CD4-positive, alpha-beta T cell treated with Interleukin-21 for 1 hour (primary cell): ENCODE measurements at places on chromosomes 4 and X.

- no peak for DNase-seq
Observed at GRCh38 chr4:113012786-113013185, 36.7 kb upstream of the ANK2 start.

GRCh38 chr4:52711272-52711671, 40.0 kb downstream of the ERVMER34-1 start:
- DNase-seq = no peak

GRCh38 chr4:169665046-169665737, 44.8 kb downstream of the CLCN3 start:
- DNase-seq = no peak

DNA sequence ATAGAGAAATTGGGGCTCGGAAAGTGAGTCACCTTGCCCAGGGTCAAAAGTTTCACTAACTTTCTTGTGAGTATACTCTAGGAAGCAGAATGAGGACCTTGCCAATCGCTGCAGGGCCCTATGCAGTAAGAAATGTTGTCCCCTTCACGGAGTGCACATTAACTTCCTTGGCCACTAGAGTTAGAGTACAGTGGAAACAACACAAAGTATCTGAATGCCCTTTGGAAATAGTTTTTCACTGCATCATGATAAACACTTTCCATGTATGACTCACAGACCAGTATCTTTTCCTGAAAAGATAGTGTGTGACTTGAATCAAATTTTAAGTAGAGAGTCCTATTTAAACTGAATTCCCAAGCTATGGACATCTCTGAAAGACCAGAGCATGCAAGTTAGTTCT, 45.5 kb upstream of the STK26 start:
- no peak for DNase-seq

- DNase-seq = no peak
Observed at GRCh38 chr4:38670939-38671591, 7.1 kb downstream of the KLF3 start.

DNA sequence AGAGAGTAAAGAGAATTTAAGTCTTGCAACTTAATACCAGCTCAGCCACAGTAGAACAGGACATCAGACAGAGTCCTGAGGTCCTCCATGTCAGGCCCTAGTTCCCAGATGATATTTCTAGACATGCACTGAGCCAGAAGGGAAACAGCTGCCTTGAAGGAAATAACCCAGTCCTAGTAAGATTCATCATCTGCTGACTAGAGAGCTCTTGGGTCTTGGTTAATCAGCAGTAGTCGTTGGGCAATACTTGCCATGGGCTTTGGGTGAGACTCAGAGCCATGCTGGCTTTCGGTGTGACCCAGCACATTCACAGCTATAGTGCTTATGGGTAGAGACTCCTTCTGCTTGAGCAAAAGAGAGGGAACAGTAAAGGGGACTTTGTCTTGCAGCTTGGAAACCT, 379.1 kb downstream of the AR start:
- DNase-seq = no peak

- DNase-seq = peak; percentile 13
Observed at GRCh38 chrX:39652336-39652735, 445.4 kb downstream of the BCOR start.

- DNase-seq = no peak
Observed at GRCh38 chr4:120869613-120870278, 52.8 kb downstream of the PRDM5 start.

DNA sequence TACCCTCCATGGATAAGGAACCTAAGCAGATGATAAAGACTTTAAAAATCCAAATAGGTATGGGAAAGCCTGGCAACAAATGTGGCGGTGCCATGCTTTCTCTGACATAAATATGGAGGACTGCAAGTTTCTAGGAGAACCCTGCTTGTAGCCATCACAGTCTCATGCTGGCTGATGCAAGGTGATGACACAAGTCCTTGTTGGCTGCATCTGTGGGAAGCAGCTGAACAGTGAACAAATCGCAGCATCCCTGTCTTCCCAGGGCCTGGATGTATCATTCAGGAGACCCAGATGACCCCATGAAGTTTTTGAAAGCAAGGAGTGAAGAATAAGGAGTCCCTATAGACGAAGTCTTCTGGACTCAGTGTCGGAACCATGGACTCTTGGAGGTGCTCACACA, 234.4 kb upstream of the HS3ST1 start:
- no peak for DNase-seq

DNA sequence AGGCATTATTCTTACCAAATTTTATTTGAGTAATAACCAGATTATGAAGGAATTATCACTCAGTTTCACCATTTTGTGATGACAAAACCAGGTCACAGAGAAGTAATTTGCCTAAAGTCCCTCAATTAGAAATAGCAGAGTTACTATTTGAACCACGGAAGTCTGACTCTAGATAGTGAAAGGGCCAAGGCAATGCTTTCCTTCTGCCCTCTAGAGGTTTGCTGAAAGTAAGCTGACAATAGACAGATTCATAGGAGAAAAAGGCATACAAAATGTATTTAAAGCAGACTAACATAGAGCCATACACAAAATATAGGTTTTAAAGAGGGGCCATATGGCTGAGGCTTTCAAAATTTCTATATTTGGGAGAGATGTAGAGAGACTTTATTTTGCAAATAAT, 43.1 kb downstream of the CXXC4 start:
- DNase-seq = no peak

DNA sequence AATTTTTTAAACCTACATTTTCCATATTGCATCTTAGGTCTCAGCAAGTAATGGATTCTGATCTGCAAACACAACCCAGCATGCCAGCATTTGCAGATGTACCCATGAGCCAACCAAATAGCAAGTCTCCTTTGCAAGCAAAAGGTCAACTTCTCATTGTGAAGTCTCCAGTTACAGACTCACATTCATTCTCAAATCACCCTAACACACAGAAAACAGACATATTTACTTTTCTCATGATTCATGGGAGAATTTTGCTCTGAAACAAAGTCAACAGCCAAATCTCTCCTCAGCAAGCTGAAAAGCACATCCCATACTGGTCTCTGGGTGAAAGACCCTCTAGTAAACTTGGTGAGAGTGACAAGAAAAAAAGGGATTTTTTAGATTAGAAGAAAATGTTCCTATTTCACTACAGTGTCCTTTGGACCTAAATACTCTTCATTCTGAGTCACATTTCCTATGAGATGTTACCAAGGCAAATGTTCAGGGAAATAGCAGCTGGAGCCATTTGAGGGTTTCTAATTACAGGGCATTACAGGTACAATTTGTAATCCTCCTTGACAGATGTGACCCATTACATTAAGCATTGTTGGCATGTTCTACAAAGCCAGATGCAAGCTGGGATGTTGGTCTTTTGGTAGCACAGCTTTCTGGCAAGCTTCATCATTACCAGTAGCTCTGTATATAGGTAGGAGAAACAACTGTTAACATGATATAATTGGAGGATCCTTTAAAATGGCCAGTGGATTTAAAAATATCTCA, 383.3 kb downstream of the SMARCA1 start:
- DNase-seq = no peak

DNA sequence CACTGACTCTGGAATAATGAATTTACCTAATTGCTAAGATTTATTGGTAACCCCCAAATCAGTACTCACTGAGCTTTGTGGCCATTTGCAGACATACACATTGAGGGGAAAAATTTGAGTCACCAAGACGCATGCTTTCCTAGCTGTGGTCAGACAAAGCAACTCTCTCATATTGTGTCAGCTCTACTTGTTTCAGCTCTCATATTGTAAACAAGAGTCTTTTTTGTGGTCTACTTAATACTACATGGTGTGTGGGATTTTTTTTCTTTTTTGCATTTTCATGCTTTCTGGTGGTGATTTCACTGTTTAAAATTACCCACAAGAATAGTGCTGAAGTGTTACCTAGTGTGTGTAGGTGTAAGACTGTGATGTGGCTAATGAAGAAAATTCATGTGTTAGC, 428.2 kb upstream of the GALNT7 start:
- DNase-seq = no peak

GRCh38 chr4:149985981-149986380, 92.3 kb upstream of the DCLK2 start:
- DNase-seq = no peak

DNA sequence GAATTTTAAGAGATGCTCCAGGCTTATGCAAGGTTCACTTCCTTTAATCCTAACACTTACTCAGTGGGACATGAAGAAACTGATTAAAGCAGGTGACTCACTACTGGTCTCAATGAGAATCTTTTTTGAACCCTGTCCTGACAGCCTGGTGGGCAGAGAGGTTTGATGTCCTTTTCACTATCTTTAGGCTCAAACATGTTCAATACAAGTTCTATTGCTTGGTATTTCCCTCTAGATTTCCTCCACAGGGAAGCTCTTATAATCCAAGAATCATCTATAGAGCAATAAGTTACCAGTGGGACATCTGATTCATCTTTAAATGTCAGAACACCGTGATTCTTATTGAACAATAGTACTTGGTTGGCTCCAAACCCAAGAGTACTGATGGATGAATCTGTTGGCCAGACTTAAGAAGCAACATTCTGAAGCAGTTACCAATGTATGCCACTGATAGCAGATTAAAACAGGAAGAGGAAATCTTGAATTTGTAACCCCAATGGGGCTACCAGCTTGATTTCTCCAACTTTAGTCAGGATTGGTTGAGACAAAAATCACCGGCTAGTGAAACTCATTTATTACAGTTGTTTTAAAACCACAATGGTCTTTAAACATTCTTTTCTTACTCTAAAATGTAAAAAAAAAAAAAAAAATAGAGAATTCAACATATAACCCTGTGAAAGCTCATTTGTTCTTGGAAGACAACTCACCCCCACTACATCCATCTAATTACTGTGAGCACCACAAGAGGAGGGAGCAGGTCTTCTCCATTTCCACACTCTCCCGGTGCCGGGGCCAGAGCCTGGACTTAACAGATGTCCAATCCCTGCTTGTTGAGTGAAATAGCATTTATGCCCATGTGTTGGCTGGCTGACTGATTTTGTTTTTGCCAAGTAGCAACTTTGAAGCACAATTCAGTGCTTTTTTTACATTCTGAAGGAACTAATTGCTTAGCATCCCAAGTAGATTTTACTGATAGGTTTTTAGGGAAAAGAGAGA, 43.3 kb downstream of the FGFBP1 start:
- DNase-seq = no peak

DNA sequence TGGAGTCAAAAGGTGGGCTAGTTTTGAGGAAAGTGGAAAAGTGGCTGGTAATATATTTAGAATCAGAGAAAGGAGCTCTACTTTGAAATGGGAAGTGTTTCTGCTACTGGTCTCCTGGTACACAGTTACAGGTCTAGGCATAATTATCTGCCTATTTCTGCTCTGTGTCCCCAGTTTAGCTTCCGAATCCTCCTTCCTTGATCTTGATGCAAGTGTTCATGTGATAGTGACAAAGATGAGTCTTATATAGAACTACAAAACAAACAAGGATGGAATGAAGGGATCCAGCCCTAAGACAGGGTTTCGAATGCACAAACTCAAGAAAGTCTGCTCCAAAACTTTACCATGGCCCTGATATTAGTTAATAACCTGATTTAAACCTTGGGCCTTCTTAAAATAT, 580.2 kb downstream of the INPP4B start:
- DNase-seq = no peak

- no peak for DNase-seq
Observed at GRCh38 chr4:138050601-138051000, 191.5 kb downstream of the SLC7A11 start.

DNA sequence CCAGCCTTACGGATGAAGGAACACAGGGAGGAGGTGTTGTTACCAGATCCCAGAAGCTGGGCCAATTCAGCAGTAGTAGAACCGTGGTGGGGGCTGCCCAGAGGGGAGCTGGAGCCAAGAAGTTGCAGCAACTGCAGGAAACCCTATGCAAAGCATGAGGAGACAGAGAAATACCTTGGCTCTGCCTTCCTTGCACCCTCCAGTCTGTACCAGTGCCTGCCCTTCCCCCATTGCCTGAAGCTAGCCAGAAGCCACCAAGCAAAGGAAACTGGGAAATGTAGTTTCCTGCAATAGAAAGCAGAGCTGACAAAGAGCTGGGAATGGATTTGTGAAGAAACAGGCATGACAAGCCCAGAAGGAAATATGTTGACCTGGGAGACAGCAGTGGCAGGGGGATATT, 108.7 kb upstream of the FUNDC1 start:
- DNase-seq = no peak

DNA sequence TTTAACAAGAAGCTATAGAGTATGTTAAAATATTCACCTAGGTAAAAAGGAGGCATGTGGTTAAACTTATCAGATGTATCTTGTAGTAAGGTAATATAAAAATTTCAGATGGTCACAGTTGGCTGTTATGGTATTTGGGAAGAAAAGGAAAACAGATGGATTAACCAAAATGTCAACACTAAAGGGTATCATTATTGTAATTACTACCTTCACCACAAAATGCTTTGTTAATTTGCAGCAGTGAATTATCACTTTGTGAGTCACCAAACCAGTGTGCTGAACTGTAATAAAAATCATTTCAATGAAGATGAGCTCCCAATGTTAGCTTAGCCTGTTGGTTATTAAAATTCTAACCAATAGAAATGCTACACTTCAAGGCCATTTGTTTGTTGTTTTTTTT, 233.9 kb downstream of the RPA4 start:
- no peak for DNase-seq

- DNase-seq = no peak
Observed at GRCh38 chr4:25441519-25442117, 64.6 kb downstream of the ANAPC4 start.

DNA sequence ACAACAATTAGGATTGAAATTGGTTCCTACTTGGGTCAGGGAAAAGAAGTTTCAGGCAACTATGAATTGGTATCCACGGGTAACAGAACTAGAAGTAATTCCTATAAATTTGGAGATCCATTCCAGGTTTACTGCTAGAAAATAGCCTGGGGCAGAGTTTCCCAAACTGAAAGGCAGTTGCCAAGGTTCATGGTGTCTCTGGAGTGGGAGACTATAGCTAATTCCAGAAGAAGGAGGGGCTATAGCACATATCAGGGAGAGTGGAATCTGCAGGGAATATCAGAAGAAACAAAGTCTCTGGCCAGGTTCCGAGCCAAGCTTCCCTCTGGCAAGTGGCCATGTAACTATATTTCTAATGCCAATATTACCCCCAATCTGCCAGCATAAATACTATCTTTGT, 166.3 kb downstream of the GALNTL6 start:
- no peak for DNase-seq

- DNase-seq = no peak
Observed at GRCh38 chr4:88814043-88814617, 116.5 kb upstream of the NAP1L5 start.
